ENCODE measurements at places on chromosomes 1 and 21.

DNA sequence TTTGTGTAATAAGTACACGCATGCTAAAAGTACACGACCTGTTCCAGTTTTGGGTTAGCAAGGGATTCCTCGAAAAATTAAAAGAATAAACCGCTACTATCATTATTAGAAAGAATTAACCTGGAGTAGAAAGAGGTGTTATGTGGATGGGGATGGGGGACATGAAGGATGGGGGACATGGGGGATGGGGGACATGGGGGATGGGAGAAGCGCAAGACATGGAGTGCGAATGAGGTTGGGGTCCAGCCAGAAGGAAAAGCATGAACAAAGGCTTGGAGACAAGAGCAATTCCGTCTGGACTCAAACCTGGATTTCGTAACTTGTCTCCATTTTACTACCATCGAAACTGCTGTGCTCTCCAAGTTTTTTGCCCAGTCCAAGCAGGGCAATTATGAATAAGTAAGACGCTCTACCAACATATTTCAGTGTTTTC lies 591 bp upstream of the KDM1A start:
- DNase-seq = no peak

- no peak for DNase-seq
Measured at GRCh38 chr1:221141096-221141495, 261.9 kb downstream of the HLX start.

DNA sequence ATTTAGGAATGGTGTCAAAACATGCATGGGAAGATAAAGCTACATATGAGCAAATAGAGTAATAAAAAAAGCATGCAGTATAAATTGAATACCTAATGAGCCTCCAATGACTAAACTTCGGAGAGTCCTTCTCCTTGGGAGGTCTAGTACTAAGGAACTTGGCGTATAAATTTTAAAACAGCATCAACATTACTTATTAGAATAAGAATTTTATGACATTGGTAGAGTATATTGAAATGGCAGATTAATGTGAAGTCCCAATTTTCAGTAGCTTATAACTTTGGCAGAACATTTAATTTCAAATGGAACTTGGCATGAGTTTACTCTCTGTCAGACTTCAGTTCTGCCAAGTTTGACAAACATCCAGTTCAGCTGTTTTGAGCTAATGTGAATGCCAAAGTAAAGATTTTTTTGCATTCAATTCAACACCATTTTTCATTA lies 104.7 kb upstream of the RGS18 start:
- DNase-seq = no peak

DNA sequence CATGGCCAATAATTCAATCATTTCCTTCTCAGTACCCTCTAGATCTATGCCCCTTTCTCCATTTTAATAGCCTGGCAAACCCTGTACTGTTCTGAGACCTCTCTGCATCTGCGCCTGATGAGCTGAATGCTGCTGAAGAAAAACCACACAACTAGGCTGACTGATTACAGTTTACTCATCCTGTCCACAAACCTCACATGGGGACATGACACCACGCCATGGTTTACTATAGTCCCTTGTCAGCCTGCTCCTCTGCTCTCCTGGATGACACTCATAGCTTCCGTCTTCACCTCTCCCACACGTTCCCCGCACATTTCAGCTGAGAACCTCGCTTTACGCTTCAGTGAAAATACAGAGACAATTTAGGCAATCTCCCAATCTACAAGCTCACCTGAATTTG lies 59.7 kb downstream of the DESI2 start:
- no peak for DNase-seq

DNA sequence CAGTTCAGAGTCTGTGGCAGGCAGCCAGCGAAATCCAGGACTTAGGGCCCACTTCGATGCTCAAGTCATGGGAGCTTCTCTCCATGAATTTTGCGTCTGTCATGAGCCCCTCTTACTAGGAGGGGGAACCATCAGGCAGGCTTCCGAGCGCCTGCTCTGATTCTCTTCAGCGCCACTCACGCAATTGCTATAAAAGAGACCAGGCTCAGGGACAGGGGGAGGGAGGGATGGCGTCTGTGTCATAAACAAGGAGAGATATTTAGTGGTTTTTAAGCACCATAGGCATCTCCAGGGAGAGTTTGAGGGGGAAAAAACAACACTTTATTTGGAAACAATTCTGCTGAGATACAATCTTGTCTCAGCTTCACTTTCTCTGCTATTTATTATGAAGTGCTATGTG lies 60.6 kb downstream of the NAV1 start:
- no peak for DNase-seq

GRCh38 chr1:21494196-21494595 lies 15.0 kb upstream of the ALPL start:
- DNase-seq = no peak

DNA sequence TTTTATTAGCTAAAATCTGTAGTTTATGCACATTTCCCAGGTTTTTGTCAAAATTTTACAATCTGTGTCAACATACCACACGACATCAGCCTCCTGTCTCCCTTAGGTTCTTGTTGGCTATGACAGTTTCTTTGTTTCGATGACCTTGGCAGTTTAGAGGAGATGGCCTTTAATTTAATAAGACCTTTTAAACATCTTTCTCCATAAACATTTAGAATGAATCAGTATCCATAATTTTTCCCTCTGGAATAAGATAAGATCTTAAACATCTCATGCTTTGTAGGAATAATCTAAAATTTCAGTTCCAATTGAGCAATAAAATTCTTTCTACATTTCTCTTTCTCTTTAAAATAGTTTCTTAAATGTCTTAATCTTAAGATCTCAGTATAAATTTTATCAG lies 28.7 kb upstream of the DYRK1A start:
- no peak for DNase-seq

- no peak for DNase-seq
Measured at GRCh38 chr1:86504895-86505563, 36.3 kb downstream of the CLCA1 start.

DNA sequence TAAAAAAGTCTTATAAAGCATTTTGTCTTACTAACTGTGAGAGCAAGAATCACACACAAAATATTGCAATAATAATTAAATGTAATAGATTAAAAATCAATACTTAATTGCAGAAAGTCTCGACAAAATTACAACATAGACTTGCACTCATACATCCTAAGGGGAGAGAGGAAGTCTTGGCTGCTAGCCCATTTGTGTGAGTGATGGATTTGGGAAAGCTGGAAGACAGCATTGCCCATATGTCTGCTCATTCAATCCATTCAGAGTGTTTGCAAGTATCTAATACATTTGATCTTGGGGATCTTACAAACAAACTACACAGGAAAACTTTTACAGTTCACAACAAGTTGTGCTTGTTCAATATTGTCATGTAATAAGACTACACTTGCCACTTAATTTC lies 140.5 kb downstream of the COL11A1 start:
- no peak for DNase-seq

Data from stimulated activated CD4-positive, alpha-beta T cell treated with anti-CD3 and anti-CD28 coated beads, Interleukin-1b, Interleukin-23, amount 100 ng/mL, for 24 hours (primary cell).